ENCODE measurements at places on chromosomes 1 and 21.

GRCh38 chr21:32733990-32734613 lies 6.3 kb upstream of the SYNJ1 start:
- no peak for DNase-seq

- no peak for DNase-seq
These were observed 15.1 kb downstream of the RAVER2 start for GRCh38 chr1:64759968-64760367.

GRCh38 chr1:218266356-218266755 lies 18.7 kb upstream of the RRP15 start:
- no peak for DNase-seq

DNA sequence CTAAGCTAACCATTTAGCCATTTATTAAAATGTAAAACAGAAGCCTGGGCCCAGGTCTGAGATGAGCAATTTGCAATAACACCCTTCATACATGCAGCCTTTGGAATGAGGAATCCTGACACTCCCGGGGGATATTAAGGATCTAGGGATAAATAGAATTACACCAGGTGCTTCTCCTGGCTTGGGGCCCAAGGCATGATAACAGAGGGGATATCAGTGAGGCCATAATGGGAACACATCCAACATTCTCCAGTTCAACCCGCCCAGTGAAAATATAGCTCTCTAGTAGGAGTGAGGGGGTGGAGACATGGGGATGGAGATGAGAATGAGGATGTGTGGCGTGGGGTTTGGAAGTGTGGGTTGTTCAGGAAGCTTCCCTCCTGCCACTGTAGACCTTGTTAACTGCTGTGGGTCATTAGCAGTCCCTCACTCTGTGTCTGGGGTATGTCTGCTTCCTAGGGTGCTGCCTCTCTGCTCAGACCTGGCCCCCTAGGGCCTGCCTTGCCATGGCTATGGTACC lies 57.9 kb upstream of the KANK4 start:
- DNase-seq = no peak

DNA sequence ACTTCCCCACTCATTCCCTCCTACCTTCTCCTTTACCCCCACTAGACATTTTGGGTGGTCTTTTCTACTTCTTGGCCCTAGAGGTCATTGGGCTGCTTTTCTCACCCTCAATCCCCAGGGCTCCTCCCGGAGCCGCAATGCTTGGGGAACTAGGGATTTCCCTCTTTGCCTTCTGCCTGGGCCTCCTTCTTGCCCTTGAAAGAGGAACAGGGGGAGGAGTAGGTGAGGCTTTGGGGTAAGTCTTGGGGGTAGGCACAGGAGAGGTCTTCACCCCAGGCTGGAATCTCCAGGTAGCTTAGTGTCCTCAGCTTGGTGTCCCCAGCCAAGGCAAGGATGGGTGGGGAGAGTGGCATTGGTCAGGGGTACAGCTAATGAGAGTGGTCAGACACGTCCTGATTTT lies 56.2 kb upstream of the EPS8L3 start:
- DNase-seq = no peak

DNA sequence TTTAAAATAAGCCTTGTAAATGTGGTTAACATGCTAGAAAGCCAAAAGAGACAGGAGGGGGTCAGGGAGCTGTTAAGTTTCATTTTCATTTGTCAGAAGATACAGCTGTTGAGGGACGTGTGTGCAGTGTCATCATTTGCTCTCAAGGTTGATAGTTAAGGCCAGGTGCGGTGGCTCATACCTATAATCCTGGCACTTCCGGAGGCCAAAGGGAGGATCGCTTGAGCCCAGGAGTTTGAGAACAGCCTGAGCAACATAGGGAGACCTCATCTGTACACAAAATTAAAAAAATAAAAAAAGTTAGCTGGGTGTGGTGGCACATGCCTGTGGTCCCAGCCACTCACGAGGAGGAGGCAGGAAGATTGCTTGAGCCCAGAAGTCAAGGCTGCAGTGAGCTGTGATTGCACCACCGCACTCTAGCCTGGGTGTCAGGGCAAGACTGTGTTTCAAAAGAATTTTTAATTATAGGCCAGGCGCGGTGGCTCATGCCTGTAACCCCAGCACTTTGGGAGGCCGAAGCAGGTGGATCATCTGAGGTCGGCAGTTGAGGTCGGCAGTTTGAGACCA lies 22.7 kb downstream of the ZBTB8OS start:
- no peak for DNase-seq

GRCh38 chr1:24382165-24382577 lies 31.4 kb downstream of the STPG1 start:
- no peak for DNase-seq

All from stimulated activated CD8-positive, alpha-beta memory T cell treated with anti-CD3 and anti-CD28 coated beads, Interleukin-4, amount 100 ng/mL, for 4 hours (primary cell).